ENCODE measurements at places on chromosomes 3 and 15.

- no peak for DNase-seq
Observed at GRCh38 chr3:49869525-49870126, at the start of gene CAMKV. Gene CAMKV (minus strand): TSS chr3:49869906. CDS start chr3:49862388, 7,518 bp downstream.

DNA sequence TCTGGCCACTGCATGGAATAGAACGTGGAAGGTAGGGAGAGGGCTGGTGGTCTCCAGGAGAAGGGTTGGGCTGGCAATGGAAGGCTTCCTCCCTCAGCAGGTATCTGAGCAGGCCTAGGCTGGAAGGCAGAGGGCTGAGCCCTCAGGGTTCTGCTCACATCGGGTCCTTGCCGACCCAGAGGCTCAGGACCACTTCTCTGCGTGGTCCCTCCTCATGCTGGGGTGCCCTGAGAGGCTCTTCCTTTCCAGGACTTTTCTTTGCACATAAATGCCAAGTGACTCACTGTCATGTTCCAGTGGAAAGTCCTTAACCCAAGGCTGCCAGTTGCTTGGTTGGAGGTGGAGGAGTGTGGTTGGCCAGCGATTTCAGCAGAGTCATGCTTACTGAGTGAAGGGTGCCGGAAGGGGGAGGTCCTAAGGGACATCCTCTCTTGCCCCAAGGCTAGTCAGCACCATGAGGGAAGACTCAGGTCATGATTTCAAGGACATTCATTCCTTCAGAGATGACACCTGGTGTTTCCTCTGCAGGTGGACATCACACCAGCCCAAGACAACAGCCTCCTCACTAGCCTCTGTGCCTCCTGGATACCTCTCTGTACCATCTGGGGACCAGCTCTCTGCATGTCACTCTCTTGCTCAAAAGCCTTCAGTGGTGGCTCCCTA lies 8.2 kb downstream of the SLC6A6 start:
- DNase-seq: peak; percentile 80

DNA sequence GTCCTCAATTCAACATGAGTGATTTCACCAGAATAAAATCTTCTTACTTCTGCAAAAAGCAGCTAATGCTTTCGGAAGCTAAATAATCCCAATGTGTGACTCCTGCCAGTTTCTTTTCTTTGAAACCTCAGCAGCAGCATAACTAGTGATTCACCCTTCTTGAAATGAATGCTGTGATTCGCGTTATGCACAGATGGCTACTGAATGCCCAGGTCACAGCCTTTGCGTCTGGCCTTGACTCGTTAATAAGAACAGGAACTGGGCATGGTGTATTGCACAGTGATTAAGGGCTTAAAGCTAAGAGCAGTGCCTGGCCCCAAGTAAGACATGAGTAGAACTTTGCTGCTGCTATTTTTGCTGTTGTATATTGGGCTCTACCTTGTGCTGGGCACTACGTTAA lies 19.0 kb downstream of the CGNL1 start:
- no peak for DNase-seq

DNA sequence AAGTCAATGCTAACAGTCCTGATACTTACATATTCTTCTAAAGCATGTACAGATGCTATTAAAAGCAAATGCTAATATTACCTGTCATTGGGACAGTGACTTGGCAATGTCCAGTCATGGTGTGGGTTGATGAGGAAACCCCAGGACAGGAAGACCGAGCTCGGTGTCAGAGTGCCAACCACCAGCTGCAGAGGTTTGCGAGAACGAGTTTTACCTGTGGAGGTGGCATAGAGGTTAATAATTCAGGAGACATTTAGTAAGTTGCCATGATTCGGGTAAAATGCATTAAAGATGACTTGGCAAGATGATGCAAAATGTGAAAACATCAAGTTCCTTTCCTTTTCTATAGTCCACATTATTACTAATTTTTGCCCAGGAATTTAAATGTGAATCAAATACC lies 94.5 kb downstream of the ABI3BP start:
- no peak for DNase-seq

DNA sequence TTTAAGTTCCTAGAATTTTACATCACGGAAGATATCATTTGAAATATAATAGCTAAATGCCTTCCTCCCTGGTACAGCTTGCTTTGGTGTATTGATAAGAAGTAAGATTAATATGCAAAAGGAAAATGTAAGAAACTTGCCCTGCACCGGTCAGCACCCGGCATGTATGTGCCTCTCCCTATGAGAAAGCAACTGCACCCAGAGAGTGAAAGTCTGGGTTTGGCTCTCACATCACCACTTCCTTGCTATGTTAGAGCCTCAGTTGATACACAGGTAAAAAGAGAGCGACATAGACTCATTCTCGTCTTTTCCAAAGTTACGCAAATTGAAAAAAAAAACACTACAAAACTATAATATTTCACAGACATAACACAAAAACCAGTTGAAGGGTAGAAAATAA lies 96.7 kb downstream of the FOXP1 start:
- DNase-seq: no peak

Measured in T-helper 2 cell (primary cell).